GF-D8 (cell line): ENCODE measurements at places on chromosomes 6 and 20.
A peak's percentile ranks its signal among the peaks of the same experiment; 100 is the strongest.

DNA sequence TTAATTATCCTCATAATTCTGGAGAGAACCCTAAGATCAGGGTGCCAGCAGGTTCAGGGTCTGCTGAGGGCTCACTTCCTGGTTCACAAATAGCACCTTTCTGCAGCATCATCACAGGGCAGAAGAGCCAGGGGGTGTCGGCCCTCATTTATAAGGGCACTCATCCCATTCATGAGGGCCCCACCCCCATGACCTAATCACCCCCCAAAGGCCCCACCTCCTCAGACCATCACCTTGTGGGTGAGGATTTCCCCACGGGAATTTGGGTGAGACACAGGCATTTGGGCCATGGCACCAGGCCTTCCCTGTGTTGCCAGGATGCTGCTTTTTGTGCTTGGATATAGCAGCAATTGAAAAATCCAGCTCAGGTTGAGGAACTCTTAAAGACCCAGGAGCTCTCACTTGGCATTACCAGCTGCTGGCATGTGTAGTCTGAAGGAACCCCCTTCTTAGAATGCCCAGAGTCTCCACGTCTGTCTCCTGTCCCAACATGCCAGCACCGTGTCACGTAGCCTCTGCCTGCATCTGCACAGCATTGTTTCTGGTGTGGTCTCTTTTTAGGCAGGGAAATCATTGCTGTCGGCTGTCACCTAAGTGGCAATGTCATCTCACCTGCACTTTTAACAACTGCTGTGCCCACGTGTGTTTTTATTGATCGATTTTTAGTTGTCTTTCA lies 71.5 kb downstream of the RPP40 start:
- no peak for DNase-seq

DNA sequence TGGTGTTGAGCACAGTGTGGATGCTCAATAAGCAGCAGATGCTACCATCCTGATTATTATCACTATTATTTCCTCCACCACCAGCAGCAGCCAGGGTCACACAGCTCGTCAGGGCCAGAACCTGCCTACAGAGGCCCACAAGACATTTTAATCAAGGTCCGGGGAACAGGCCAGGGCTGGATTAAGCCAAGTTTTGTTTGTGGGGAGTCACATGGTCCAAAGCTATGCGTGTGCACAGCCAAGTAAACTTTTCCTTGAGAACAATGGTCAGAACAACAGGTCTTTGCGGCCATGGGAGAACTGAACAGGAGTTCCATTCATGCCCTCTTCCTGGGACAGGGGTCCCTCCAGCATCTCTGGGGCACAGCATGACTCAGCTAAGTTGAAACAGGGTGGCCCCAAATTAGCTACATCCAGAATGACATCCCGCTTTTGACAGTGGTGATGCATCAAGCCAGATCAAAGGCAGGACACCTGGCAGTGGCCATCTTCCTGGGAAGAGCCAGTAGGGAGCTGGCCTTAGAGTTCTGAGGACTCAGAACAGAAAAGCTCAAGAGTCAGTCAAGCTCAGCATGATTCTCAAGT lies 11.7 kb downstream of the SNTA1 start:
- no peak for DNase-seq

- DNase-seq: no peak
These were observed 72.8 kb downstream of the KIF13A start for GRCh38 chr6:17914651-17915050.

DNA sequence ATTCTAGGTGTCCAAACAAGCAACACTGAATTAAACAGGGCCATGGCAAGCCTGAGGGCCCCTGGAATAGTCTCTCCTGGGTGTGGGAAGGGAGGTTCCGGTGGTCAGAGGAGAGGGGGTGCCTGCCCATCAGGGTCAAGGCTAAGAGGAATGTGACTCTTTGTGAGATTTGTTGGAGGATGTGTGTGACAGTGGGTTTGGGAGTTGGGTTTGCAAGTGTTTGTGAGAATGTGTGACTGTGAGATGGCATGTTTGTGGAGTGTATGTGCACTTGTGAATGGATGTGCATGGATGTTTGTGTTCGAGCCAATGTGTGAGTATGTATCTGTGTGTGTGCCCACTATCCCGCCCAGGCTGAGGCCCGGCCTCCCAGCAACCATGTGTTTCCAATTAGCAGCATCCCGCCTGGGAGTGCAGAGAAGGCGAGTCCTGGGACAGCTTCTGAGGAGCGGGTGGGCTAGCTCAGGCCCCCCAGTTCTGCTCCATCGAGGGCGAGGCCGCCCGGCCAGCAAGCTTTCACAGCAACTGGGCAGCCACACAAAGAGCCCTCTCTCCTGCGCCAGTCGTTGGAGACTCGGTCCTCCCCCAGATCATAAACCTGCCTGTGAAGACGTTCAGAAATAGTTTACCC lies 12.6 kb downstream of the FOXC1 start:
- no peak for DNase-seq

DNA sequence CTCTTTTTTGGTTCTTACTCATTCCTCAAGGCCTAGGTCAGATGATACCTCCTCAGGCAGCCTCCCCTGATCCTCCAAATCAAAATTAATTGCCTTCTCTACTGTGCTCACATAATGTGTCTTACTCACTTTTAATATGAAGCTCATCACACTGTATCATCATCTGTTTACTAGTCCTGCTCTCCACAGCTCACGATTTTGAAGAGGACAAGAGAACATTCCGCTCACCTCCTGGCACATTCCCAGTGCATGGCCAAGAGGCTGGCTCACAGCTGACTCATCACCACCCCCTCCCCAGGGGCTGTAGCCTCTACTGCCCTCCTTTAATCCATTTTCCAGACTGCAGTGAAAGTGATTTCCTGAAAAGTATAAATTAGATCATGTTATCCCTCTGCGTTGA lies 133.1 kb downstream of the ALDH8A1 start:
- no peak for DNase-seq

GRCh38 chr20:45387274-45387673 lies 9.1 kb upstream of the TP53TG5 start:
- no peak for DNase-seq

GRCh38 chr20:50252701-50253100 lies 62.1 kb downstream of the CEBPB start:
- DNase-seq: no peak

DNA sequence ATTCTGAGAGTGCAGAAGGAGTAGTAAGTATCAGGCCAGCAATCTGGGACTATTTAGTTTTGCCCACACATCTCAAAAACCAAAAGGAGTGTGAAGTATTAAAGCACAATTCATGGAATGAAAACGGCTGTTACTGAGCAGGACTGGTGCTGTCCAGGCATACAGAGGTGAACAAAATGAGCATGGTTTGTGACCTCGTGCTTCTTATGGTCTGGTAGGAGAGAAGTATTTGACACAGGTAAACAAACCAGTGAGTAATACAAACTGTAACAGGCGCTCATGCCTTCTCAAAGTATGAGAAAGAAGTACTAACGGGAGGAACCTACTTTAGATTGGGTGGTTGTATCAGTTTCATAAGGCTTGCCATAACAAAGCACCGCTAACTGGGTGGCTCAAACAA lies 17.5 kb upstream of the NRN1 start:
- no peak for DNase-seq

- no peak for DNase-seq
These were observed 41.0 kb downstream of the MTRES1 start for GRCh38 chr6:107068691-107069630.

- DNase-seq: no peak
These were observed 44.9 kb upstream of the CEP85L start for GRCh38 chr6:118696271-118696670.

- no peak for DNase-seq
These were observed 347.9 kb downstream of the RFPL4B start for GRCh38 chr6:112695001-112695400.

DNA sequence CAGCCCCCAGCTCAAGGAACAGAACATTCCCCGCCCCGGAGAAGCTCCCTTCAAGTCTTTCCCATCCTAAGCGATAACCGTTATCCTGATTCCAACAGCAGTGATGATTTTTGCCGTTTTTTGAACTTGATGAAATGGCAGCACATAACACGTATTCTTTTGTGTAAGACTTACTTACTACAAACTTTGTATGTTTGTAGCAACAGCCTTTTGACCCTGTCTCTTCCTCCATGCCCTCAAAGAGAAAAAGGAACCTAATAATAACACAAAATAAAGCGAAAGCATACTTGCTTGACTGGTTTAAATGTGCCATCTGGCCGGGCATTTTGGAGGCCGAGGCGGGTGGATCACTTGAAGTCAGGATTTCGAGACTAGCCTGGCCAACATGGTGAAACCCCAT lies 26.4 kb upstream of the SLC9A8 start:
- DNase-seq: no peak

GRCh38 chr6:107682721-107683120 lies 141.4 kb downstream of the SCML4 start:
- no peak for DNase-seq

- DNase-seq: no peak
These were observed 38.5 kb upstream of the AHI1 start for GRCh38 chr6:135535989-135536414.

DNA sequence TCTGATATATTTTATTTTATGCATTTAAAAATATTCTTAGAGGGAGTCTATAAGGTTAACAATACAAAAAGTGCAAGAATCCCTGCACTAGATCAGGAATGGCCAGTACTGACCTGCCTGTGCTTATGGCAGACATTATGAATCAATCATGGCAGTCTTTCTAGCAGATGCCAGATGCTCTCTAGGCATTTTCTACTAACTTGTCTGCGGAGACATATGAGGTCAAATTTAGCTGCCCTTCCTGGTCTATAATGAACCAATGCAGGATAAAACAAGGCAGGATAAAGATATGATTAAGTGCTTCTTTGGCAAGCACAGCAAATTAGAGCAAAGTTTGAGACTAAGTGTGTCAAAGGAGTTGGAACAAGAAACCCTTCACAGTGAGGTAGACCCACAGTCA lies 46.6 kb upstream of the RNF24 start:
- no peak for DNase-seq

DNA sequence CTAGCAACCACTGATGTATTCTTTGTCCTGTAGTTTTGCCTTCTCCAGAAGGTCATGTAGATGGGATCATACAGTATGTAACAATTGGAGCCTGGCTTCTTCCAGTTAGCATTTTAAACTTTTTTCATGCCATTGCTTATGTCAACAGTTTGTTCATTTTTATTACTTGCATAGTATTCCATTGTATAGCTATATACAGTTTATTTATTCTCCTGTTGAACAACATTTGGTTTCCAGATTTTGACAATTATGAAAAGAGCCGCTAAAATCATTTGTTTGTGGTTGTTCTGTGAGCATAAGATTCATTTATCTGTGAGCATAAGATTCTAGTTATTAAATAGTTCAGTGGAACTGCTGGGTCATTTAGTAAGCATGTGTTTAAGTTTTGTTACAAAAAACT lies 23.5 kb upstream of the CMTR1 start:
- no peak for DNase-seq

- DNase-seq: no peak
These were observed 148.4 kb downstream of the TBXT start for GRCh38 chr6:166019214-166019613.

GRCh38 chr6:43770372-43771209 lies 580 bp downstream of the VEGFA start:
- peak; percentile 42 for DNase-seq

- DNase-seq: no peak
These were observed 63.8 kb upstream of the TINAG start for GRCh38 chr6:54244430-54244829.

DNA sequence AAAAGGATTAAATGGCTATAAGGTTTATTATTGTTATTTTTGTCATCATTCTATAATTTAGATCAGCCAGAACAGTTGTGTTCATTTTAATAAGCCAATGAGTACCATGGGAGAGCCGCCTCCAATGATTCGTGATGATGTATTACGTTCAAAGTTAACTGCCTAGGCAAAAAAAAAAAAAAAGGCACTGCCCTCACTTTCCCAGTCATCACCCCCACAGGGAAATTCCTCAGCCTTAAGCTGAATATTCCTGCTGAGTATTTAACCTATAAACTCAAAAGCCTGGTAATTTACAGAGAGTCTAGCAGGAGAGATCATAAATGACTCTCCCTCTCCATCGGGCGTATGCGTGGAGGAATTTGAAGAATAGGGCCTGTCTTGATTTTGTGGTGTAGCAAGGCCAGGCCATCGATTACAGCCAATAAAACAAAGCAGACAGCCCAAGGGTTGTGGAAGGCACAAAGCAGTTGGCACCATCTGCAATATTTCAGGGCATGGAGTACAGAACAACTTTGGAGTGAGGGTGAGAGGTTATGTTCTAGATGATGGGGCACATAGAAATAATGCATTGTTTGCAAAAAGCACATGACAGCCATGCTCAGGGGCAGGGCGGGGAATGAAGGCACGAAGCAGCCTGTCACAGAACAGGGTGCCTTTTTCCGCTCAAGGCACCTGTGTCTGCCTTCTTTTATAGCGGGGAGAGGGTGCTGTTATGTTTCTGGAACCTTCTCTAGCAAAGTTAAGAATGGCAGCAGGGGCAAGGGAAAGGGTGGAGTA lies 138.2 kb upstream of the DTNBP1 start:
- no peak for DNase-seq

DNA sequence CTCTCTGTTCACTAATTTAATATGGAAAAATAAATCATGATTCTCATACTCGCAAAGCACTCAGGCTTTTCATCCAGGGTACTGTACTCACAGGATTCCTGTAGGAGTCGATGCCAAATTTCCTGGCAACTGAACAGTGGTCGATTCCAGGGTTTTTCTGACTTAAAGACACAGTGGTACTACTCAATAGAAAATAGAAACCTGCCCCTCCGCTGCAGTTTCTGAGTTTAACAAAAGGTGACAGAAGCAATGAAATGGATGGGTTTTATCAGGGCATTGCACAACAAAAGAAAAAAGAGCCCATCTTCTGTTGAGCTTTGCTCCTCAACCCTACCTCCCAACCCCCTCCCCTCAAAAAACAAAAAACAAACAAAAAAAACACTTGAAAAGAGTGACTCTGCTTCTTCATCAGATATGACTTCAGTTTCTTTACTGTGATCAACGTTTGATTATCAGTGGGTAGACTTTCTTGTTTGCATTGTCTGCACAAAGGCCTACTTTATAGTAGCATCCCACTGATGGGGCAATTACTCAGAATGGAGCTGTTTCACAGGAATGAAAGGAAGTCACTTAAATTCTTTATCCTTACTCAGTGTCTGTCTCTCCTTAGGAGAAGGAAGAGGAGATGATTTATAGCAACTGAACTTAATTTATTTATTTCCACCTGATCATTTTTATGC lies 96.2 kb upstream of the FOXO3 start:
- no peak for DNase-seq

GRCh38 chr6:111503660-111504059 lies 20.6 kb upstream of the REV3L start:
- DNase-seq: no peak

DNA sequence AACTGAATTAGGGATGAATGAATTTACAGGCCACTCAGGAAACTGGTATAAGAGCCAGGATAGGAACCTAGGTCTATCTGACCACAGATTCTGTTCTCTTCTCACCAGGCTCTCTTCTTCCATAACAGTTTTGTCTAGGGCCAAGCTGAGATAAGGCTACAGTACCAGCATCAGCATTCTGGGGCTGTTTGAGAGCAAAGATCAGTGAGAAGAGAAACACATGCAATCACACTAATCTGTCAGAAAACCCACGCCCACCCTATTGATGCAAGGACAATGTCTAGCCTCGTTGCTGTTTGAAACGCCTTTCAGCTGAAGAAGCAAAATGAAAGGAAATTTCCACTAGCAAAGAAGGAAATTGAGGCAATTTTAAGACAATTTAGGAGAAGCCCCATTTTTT lies 137.7 kb downstream of the LCA5 start:
- DNase-seq: no peak

GRCh38 chr6:53128842-53129241 lies 19.8 kb downstream of the GCM1 start:
- DNase-seq: no peak
